ENCODE measurements at places on chromosomes 16 and 17. TPM values are rescaled to one million over a fixed set of nuclear protein-coding genes. Genes with fewer than 3 reads are reported as not detected.

DNA sequence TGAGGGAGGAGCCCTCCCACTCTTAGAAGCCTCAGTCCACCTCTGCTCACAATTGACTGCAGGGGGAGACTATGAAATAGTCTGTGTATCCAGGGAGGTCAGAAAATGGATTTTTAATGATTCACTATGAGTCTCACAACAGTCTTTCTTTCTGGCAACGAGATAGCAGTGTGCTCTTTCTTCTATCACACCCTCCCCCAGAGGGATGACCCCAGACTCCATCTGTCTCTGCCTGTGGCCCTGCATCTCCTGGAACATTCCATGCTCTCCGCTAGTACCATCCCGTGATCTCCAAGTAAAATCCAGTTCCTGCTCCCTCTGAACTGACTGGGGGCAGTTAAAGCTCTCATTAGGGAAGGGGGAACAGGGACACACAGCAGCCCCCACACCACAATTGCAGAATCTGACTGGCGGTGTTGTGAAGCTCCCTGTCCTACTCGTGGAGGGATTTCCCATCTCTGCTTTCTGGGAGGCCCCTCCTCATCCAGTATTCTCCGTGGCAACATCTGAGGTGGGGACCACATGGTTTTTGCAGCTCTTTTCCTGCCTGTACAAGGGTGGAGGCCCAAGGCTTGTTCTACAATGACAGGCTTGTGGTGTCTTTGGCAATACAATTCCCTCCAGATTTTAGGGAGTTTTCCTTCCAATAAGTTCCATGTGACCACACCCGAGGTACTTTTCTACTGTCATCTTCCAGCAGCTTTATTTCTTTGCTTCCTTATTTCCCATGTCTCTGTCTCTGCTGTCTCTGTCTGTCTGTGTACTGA, 19.4 kb downstream of the NATD1 start:
- DNase-seq: no peak

GRCh38 chr17:77750427-77751043, 208.0 kb upstream of the TNRC6C start:
- DNase-seq: no peak

DNA sequence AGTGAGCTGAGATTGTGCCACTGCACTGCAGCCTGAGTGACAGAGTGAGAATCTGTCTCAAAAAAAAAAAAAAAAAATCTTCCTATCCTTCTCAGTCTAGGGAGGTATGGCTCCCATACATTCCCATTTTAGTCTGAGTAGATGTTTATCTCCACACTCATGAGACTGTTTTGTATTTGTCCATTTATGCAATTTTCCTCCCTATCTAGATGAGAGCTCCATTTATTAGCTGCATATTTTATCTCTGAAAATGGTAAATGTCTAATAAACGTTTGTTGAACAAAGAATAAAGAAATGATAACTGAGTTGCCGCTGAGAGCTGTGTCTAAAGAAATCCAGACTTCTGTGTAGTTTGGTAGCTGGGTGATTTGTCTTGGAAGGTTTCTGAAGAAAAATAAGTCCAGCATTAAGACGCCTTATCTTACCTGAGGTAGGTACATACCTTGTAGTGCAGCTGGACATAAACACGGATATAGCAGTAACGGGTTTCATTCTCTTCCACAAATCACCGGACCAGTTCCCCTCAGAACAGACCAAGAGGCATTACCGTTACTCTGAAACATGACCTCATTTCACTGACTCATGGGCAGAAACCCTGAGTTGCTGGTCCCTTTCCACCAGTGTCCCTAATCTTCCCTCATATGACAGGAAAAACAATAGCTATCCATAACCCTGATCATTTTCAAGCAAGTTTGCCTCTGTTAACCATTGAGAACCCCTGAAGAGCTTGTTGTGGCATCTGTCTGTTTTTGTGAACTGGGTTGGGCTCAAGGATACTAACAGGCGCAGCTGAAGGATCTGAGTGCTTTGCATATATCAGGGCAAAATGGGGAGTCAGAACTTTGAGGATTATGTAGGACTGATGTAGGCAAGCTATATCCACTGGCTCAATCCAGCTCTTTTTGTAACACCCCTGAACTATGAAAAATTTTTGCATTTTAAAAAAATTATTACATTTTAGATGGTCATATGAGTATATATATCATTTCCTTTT, 177.4 kb upstream of the XYLT1 start:
- no peak for DNase-seq

DNA sequence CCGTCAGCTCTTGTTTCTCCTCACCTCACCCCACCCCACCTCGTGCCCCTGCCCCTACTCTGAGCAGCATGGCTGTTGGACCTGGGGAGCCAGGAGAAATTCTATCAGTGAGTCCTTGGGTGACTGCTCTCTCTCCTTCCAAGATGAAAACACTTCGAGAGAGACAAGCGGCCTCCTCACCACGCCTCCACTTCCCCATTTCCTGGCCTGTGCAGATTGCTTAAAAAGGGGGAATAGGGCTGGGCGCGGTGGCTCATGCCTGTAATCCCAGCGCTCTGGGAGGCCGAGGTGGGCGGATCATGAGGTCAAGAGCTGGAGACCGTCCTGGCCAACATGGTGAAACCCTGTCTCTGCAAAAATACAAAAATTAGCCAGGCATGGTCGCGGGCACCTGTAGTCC, 9.5 kb downstream of the DLX4 start:
- no peak for DNase-seq

- no peak for DNase-seq
Measured at GRCh38 chr16:70478169-70478568, 23.8 kb downstream of the FCSK start.

- no peak for DNase-seq
Measured at GRCh38 chr16:31078597-31079341, 4.5 kb downstream of the ZNF646 start.

DNA sequence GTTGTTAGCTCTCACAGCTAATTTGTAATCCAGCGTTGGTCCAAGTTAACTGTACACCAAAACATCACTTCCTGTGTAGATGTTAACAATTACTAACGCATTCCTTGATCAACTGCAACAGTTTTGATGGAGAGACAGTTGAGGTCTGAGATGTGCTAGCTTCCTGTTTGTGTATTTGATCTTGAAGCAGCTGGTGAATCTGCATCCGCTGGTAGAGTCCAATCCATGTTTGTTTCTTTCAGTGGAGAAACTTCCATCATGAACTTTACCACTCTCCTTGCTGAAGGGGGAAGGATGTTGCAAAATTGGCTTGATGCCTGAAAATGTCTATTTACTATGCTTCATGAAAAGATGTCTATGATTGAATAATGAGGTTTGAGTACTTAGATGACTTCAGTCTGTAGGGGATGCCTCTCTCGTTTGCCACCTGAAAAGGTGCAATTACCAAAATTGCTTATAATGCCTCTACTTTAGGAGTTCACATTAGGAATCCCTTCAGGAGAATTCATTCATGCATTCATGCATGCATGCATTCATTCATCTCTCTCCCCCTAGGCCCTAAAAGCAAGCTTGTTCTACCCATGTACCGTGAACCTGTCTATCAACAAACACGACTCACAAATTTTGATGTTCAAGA, 39.6 kb upstream of the ZKSCAN2 start:
- DNase-seq: no peak

DNA sequence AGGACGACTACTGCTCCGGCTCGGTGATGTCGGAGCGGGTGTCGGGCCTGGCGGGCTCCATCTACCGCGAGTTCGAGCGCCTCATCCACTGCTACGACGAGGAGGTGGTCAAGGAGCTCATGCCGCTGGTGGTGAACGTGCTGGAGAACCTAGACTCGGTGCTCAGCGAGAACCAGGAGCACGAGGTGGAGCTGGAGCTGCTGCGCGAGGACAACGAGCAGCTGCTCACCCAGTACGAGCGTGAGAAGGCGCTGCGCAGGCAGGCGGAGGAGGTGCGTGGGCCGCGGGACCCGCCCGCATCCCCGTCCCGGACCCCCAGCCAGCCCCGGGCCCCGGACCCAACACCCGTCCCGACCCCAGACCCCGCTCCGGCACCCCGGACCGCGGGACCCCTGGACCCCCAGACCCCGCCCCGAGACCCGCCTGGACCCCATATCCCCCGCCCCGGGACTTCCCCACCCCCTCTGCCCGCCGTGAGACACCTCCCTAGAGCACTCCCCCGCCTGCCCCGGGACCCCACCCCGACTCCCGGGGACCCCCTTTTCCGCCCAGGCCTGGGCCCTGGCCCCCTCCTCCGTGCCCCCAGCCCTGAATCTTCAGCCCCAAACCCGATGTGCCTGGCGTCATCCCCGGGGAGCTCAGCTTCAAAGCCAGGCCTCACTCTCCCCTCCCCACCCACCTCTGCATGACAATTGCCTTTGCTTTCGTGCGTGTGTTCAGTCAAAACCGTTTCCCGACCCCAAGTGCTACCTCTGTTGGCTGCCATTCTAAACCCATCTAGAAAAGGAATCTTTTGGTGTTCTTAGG, 594 bp downstream of the MAPK8IP3 start:
- DNase-seq: peak; percentile 73

DNA sequence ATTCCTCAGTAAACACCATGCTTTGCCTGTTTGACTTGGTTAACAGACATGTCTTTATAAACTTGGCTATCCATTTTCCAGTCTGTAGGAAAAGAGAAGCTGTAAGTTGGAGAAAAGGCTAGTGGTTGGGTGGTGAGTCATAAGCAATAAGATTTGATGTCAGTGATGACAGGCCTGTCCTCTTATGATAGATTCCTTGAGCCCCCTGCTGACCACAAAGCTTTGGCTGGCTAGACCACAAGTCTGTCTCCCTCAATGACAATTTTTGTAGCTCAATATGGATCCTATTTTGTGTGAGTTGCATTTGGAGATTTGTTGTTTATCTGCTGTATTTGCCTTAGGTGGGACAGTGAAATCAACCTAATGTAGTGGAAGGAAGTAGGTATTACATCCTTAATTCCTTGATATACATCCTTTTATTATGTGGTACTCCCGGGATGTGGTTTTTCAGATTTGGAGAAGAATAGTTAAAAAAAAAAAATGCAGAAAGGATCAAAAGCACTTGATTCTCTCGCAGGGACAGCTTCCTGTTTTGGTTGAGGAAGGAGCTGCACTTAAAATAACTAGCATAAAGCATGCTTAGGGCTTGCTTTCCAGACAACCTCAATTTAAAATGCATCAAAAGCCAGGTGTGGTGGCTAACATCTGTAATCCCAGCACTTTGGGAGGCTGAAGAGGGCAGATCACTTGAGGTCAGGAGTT, 67.4 kb downstream of the SIAH1 start:
- DNase-seq: no peak

CHRNE gene
- 17.9 TPM for total RNA-seq

GRCh38 chr17:72693151-72693878, 399.2 kb downstream of the SLC39A11 start:
- no peak for DNase-seq

DNA sequence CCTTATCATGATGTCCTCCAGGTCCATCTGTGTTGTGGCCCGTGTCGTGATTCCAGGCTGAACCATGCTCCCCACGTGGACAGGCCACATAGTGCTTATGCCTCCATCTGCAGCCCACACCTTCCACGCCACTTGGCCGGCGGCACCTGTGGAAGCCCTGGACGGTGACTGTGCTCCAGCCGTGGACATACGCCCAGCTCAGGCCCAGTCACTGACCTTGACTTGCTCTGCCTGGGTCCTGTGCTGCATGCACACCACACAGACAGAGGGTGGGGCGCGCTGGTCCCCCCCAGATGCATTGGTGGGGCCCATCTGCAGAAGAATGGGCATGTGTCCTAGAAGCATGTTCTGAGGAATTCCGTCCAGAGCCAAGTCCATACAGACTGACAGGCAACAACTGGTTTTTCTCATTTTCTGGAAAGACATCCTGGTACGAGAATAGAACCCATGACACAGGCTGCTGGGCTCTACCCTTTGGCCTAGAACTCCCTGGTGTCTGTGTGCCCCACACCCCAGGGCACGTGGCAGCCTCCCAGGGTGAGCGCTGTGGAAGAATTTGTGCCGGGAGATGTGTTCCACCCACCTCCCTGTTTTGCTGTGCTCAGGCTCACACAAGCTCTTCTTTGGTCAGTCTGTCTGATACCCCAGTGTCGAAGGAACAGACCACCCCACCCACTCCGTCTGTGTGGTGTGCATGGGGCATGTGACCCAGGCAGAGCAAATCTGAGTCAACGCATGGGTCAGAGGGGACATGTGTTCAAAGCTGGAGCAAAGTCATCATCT, 39.5 kb downstream of the GPT2 start:
- no peak for DNase-seq

SLC9A5 gene
- total RNA-seq: 2.6 TPM

Data from natural killer cell (primary cell).